Progenitor cell of endocrine pancreas (in vitro differentiated cells): ENCODE measurements at places on chromosomes 11 and 22.

DNA sequence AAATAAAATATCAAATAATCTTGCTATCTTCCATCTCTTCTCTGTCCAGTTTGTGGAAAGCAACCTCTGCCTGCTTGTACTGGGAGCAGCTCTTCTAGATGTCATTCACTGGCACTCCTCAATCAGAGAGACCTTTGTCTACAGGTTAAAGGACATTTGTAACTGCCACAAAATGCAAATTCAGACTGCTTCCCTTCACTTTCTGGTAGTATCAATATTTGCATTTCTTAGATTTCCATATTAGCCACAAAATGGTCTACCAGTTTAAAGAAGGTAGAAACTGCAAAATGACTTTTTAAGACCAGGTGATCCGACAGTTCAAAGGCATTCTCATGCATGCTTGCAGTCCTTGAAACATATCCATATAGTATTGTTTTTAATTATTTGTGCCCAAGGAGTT, 51.7 kb upstream of the RCN1 start:
- H3K27me3 ChIP-seq: peaks cover 6% of the 10 kb centered on the region
- H3K4me3 ChIP-seq: no peak overlapping the region
- H3K27ac ChIP-seq: no peak overlapping the region
- no peaks in the 10 kb centered on the region for H3K4me1 ChIP-seq
- DNase-seq: no peak

DNA sequence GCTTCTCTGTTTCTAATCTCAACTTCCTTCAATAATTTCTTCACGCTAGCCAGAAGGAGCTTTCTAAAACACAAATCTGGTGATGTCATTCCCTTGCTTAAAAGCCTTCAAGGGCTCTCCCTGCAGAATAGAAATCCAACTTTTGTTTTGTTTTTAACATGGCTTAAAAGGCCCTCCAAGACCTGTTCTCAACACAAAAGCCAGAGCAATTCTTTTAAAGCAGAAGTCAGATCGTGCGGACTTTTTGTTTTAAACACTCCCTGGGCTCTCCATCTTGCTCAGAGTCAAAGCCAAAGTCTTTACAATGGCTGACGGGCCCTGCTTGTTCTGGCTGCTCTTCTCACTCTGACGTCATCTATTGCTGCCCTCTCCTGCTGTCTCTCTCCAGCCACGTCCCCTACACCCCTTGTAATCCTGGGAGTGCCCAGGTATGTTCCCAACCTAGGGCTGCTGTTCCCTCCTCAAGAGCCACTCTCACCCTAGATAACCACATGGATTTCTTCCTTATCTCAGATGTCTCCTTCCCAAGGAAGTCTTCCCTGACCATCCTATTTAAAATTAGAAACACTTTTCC, 22.5 kb downstream of the TECTA start:
- no peak overlapping the region for H3K27ac ChIP-seq
- H3K4me1 ChIP-seq: no peaks in the 10 kb centered on the region
- no peaks in the 10 kb centered on the region for H3K27me3 ChIP-seq
- H3K4me3 ChIP-seq: no peak overlapping the region
- DNase-seq: no peak
- H3K36me3 ChIP-seq: peaks cover 11% of the 10 kb centered on the region

DNA sequence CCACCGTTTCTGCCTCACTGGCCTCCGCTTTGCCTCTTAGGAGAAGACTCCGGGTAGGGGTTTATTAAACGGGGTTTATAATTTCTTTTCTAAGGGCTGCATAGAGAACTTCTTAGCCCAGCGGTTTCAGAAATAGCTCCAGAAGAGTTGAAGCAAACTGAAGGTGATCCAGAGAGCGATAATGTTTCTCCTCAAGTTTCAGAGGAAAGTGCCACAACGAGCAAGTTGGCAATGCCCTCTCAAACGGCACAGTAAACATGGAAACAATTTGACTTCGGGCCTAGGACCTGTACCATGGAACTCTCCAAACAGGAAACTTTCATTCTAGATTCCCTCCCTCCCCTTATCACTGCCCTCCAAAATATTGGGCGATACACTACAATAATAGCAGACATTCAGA, 1.0 kb downstream of the ADSL start:
- no peaks in the 10 kb centered on the region for H3K27me3 ChIP-seq
- peak overlapping the region; percentile 99 for H3K27ac ChIP-seq
- peaks cover 3% of the 10 kb centered on the region for H3K36me3 ChIP-seq
- DNase-seq: no peak
- H3K4me1 ChIP-seq: peaks cover 13% of the 10 kb centered on the region

DNA sequence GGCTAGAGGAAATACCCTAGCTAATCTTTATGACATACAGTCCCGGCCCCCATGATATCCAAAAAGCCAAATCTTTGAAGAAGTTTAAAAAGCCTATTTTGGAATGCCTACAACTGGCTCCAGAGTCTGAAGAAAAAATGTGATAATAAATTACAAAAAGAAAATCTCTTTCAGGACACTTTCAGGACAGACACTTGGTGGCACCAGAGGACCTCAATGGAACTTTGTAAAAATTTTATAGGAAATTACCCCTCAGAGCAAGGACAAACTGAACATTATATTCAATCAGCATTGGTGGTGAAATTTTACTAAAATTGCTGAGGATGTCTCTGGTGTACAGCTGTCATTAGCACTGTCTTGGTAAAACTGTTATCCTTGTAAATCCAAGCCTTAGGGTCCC, 81.0 kb downstream of the CCDC73 start:
- H3K27me3 ChIP-seq: peaks cover 5% of the 10 kb centered on the region
- H3K36me3 ChIP-seq: no peaks in the 10 kb centered on the region
- H3K27ac ChIP-seq: no peak overlapping the region
- H3K4me3 ChIP-seq: no peak overlapping the region
- peaks cover 6% of the 10 kb centered on the region for H3K4me1 ChIP-seq

DNA sequence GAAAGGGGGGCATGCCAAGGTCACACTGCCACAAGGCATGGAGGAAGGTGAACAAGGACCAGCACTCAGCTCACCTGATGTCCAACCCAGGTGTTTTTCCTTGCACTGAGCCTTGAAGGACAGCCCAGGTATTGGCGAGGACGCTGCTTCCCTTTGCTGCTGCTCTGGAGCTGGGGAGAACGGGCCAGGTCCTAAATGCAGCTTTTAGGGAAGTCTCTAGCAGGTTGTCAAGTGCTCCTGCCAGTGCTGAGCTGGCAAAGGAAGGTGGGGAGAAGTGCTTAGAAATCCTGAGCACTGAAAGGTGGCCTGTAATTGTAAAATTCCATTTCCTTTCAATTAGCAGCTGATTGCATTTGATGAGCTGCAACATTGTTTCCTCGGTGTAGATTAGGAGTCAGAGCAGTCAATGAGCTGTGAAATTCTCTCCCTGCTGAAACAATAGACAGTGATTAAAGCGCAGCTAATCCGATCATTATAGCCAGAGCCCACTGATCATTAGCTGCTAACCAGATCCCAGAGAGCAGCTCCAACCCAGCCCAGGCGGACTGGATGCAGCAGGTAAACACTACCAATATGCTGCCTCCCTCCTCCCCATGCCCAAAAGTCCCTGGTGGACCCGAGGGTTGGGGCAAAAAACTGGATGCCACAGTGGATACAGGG, 507.6 kb downstream of the INSC start:
- no peak for DNase-seq
- H3K27ac ChIP-seq: peak overlapping the region; percentile 29
- peaks cover 60% of the 10 kb centered on the region for H3K27me3 ChIP-seq
